ENCODE measurements at places on chromosomes 7 and 10. TPM values are rescaled to one million over a fixed set of nuclear protein-coding genes. Genes with fewer than 3 reads are reported as not detected.
A peak's percentile ranks its signal among the peaks of the same experiment; 100 is the strongest.

DNA sequence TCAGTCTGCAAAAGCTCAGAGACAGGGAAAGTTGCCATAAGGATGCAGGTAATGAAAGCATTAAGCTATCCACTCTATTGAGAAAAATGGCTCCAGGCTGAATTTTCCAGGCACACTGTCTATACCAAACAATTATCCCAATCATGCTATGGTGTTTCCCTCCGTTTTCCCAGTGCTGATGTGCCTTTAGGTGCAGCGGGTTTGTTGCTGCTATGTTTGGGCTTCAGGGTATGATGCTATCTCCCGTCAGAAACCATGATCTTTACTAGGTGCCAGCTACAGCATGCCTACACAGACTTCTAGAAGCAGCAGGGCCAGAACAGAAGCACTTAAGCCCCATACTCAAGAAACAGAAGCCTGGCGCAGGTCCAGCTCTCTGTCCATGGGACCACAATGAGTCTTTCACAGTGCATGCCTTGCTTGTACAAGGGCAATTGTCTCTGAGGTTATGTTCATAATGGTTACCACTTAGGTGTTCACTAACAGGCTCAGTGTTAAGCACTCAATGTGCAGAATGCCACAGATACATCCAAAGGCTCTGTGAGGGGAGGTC lies 19.4 kb downstream of the STEAP1B start:
- H3K4me1 ChIP-seq: peaks cover 12% of the 10 kb centered on the region
- no peak overlapping the region for H3K27ac ChIP-seq
- no peak for DNase-seq
- no peak overlapping the region for H3K4me3 ChIP-seq
- no peaks in the 10 kb centered on the region for H3K27me3 ChIP-seq

NEURL1 gene
- total RNA-seq: 0.93 TPM

C10orf53 gene
- not detected for total RNA-seq

DNA sequence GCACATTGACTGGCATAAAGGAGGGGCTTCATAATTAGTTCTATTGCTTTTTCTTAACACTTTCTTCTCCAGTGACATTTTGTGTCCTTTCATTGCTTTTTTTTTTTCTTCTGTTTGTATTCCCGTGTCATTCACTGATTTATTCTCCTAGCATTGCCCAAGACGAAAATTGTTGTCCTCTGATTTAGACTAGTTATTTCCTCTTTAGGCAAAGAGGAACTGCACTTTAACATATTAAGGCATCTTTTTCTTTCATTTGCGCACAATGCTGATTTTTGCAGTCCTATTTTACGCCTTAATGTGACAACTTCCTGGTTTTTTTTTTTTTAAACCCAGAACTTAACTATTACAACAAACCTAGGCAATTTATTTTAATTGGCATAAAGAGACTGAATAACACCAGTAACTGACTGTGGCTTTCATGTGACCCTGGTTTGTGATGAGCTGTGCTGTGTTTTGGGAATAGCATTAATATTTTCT lies 39.7 kb downstream of the ARID5B start:
- DNase-seq: no peak
- H3K36me3 ChIP-seq: peaks cover 57% of the 10 kb centered on the region
- peak overlapping the region; percentile 91 for H3K27ac ChIP-seq
- no peaks in the 10 kb centered on the region for H3K27me3 ChIP-seq

DNA sequence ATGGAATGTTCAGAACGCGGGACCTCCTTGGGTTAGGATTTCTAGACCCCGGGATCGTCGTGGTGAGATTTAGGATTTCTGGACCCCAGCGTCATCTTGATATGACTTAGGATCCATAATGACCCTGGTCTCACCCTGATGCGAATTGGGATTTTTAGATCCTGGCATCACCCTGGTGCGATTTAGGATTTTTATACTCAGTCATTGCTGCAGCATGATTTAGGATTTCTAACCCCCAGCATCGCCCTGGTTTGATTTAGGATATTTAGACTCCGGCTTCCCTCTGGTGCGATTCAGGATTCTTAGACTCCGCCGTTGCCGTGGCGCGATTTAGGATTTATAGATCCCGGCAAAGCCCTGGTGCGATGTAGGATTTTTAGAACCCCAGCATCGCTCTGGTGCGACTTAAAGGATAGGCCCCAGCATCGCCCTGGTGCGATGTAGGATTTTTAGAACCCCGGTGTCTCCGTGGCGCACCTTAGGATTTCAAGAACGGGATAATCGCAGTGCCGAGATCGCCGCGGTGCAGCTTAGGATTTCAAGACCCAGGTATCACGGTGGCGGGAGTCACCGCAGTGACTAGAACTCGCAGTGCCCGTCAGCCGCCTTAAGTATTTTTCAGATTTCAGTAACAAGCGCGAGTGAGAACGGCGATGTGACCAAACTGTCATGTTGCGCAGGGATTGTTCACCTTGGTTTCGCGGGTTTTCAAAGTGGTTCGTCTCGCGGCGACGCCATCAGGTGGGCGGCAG lies 814 bp downstream of the MEST start:
- no peak overlapping the region for H3K27ac ChIP-seq
- DNase-seq: no peak
- H3K36me3 ChIP-seq: peaks cover 2% of the 10 kb centered on the region
- H3K27me3 ChIP-seq: peaks cover 29% of the 10 kb centered on the region
- peak overlapping the region; percentile 35 for H3K4me3 ChIP-seq

DNA sequence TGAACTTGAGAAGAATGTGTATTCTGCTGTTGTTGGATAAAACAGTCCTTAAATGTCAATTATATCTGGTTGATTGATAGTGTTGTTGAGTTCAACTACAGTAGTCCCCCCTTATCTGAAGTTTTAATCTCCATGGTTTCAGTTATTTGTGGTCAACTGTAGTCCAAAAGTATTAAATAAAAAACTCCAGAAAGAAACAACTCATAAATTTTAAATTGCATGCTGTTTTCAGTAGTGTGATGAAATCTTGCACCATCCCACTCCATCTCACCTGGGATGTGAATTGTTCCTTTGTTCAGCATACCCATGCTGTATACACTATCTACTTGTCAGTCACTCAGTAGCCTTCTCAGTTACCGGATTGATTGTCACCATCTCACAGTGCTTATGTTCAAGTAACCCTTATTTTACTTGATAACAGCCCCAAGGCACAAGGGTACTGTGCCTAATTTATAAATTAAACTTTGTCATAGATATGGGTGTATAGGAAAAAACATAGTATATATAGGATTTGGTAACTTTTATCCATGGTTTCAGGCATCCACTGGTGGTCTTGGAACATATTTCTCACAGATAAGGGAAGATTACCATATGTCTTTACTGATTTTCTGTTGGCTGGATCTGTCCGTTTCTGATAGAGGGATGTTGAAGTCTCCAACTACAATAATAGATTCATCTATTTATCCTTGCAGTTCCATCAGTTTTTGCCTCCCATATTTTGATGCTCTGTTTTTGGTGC lies 57.1 kb downstream of the AOAH start:
- no peaks in the 10 kb centered on the region for H3K4me1 ChIP-seq
- no peak overlapping the region for H3K4me3 ChIP-seq
- H3K27me3 ChIP-seq: no peaks in the 10 kb centered on the region
- DNase-seq: no peak

WIPF3 gene
- total RNA-seq: not detected

All from activated B cell treated with CpG ODN at 0.5 μM for 24 hours (primary cell).